ENCODE measurements at places on chromosomes 16 and 17. TPM values are rescaled to one million over a fixed set of nuclear protein-coding genes. Genes with fewer than 3 reads are reported as not detected.

PRR35 gene
- 0.32 TPM for total RNA-seq

TBX21 gene
- not detected for total RNA-seq

IGFALS gene
- 0.16 TPM for total RNA-seq

EVPLL gene
- not detected for total RNA-seq

KRT9 gene
- not detected for total RNA-seq

TMC7 gene
- total RNA-seq, result 0.81 TPM

MEFV gene
- 0.16 TPM for total RNA-seq

FAM20A gene
- total RNA-seq, result 8.1 TPM

RPGRIP1L gene
- 20.0 TPM for total RNA-seq

ZPBP2 gene
- total RNA-seq, result not detected

ENPP7 gene
- not detected for total RNA-seq

DNAAF8 gene
- 1.6 TPM for total RNA-seq

KRTAP2-3 gene
- total RNA-seq, result not detected

RMI2 gene
- 3.1 TPM for total RNA-seq

C1QL1 gene
- total RNA-seq, result 0.49 TPM

CRAMP1 gene
- 13.2 TPM for total RNA-seq

CD68 gene
- total RNA-seq, result 43.4 TPM

PLCD3 gene
- 97.3 TPM for total RNA-seq

CIITA gene
- 4.9 TPM for total RNA-seq

KRT40 gene
- total RNA-seq, result not detected

ANKRD40CL gene
- not detected for total RNA-seq

CRISPLD2 gene
- 200 TPM for total RNA-seq
